ENCODE measurements at places on chromosomes 11 and 22.

GRCh38 chr11:12728417-12728816 is 54.2 kb downstream of the TEAD1 start:
- no peak for DNase-seq

GRCh38 chr11:121810291-121810690 is 305.7 kb downstream of the BLID start:
- no peak for DNase-seq

- no peak for DNase-seq
These were observed 17.4 kb upstream of the OR10A5 start for GRCh38 chr11:6828103-6828502.

DNA sequence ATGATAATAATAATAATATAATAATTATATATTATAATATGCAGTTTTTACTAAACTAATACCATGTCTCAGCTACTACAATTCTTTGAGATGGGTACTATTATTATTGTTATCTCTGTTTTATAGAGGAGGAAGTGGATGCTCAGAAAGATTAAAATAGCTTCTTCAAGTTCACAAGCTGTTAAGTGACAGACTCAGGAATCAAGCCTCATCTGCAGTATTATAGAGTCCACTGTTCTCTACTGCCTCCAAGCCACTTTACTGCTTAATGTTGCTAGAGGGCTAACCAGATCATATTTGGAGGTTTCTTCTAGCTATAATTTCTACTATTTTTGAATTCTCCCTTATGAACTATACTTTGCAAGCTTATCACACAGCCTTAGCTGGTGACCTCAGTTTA is 62.7 kb downstream of the CSTPP1 start:
- DNase-seq: no peak

DNA sequence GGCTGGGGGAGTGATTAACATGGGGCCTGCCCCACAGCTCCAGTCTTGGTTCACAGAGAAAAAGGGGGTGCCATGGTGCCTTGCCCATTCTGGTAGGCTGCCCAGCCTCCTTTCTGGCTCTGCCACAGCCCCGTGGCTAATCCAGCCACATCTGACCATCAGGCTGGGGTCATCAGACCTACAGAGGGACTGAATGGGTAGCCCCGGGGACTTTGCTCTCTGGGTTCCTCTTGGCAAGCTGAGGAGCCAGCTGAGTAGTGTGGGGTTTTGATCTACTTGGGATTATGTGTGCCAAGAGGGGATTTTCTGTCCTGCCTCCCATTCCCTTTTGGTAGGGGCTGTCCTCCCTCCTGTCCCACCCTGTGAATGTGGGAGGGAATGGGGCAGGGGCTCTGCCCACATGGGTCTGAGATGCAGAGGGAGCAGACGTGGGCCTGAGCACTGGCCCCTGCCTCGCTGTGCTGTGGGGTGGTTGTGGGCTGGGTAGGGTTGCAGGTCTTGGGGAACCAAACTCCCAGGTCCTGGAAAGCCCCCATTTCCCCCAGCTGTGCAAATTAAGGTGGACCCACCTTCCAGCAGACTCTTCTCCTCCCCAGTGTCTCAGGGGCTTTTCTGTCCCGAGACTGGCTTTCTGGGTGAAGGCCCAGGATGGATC is 32.0 kb downstream of the CD82 start:
- DNase-seq: no peak

GRCh38 chr11:15575409-15575808 is 460.7 kb downstream of the INSC start:
- no peak for DNase-seq

DNA sequence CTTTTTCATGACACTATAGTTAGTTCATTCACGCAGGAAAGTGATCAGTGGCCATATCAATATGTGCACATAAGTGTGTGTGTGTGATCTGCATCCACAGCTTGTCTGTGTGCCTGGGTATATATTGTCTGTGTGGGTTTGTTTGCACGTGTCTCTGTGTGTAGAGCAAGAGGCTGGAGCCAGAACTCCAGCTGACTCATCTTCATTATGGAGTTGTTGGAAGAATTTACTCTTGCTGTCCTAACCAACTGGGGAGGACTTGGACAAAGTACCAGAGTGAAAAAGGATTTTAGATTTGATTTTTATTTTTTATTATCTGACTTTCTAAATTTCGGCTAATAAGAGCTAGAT is 63.9 kb downstream of the TP53I11 start:
- no peak for DNase-seq

- peak; percentile 85 for DNase-seq
These were observed 1.1 kb upstream of the DDX6 start for GRCh38 chr11:118791961-118792569.

DNA sequence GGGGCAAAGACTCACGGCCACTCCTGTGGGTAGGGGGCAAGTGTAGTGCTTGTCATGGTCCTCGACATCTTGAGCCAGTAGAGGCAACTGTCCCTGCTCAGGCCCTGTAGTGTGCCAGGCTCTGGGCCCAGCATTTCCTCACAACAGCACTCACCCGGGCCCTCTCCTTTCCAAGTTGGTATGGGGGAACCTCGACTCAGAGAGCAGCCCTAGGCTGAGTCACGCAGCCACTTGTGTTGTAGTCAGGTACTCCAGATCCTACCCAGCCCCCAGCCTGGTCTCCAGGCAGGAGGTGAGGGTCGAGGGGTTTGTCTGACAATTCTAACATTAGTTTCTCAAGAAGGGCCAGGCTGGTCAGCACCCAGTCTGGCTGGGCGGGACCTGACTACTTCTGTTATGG is 4.1 kb downstream of the RELT start:
- DNase-seq: no peak

DNA sequence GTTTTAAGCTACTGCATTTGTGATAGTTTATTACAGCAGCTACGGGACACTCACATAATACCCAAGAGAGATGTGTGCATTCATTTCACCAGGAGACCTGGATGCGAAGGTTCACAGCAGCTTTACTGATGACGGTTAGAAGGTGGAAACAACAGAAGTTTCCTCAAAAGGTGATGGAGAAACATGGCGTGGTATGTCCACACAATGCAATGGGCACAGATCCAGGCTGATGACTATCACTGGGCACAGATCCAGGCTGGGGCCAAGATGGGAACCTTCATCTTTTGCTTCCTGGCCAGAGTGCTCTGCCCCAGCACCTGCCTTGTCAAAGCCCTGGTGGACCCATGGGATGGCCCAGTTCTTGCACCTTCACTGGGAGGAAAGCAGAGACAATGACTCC is 30.6 kb upstream of the RFPL3 start:
- no peak for DNase-seq

- no peak for DNase-seq
These were observed 12.4 kb upstream of the TBX1 start for GRCh38 chr22:19748139-19748538.

DNA sequence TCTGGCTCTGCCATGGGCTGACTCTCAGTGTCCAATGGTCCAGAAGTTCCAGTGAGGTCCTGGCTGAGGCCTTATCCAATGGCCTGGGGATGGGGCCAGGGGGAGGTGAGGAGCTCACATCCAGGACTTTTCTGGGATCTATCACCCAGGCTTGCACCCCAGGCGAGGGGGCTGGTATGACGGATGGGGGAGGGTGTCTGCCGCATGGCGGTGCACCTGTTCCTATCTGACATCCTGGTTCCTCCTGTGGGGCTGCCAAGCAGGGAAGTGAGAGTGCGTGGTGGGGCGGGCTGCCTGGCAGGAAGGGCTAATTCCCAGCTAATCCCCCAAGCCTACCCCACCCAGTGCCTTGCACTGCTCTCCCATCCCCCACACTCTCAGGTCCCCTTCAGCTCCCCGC is 102.1 kb downstream of the NECTIN1 start:
- no peak for DNase-seq

- DNase-seq: no peak
These were observed 103.5 kb downstream of the BCR start for GRCh38 chr22:23283591-23284503.

- DNase-seq: no peak
These were observed 1.9 kb downstream of the OR52H1 start for GRCh38 chr11:5546457-5546856.

All from suprapubic skin (tissue), 4 donors.